ENCODE measurements at places on chromosomes 1 and 21. TPM values are rescaled to one million over a fixed set of nuclear protein-coding genes. Genes with fewer than 3 reads are reported as not detected.

CATSPERE gene
- 0.17 TPM for polyA plus RNA-seq

DNA sequence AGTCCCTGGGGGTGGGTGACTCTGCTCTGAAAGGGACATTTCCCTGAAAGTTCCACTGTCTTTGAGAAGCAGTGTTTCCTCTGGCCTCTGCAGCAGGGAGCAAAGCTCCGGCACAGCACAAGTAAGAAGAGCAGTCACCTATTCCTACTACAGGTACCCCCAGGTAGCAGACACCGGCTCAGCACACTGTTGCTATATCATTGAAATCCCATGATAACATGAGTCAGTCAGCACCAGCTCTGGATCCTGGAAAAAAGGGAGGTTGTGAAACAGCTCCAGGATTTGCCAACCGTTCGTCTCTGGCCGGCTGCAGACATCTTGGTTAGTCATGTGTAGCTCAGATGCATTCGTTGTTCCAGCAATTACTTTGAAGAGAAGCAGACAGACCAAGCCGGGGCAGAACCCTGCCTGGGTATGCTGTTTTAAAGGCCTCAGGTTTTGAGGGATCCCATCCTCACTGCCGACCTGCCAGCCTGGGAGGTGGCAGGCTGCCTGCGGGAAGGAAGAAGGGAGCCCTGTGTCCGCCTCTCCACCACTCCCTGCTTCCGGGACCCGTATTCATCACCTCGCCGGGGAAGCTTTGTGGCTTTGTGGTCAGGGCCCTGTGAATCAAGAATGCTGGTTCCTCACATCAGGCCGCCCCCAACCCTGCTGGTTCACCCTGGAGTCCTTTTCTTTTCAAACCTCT is 139.2 kb downstream of the CLIC6 start:
- H3K27ac ChIP-seq: peak overlapping the region; percentile 98
- peaks cover 61% of the 10 kb centered on the region for H3K4me1 ChIP-seq
- H3K36me3 ChIP-seq: peaks cover 46% of the 10 kb centered on the region
- peak overlapping the region; percentile 14 for H3K4me3 ChIP-seq
- DNase-seq: peak; percentile 94
- no peaks in the 10 kb centered on the region for H3K27me3 ChIP-seq

GRCh38 chr1:95832370-95832769 is 598.4 kb downstream of the RWDD3 start:
- no peaks in the 10 kb centered on the region for H3K27me3 ChIP-seq
- no peak overlapping the region for H3K27ac ChIP-seq
- DNase-seq: no peak
- H3K4me1 ChIP-seq: no peaks in the 10 kb centered on the region
- no peaks in the 10 kb centered on the region for H3K36me3 ChIP-seq

DNA sequence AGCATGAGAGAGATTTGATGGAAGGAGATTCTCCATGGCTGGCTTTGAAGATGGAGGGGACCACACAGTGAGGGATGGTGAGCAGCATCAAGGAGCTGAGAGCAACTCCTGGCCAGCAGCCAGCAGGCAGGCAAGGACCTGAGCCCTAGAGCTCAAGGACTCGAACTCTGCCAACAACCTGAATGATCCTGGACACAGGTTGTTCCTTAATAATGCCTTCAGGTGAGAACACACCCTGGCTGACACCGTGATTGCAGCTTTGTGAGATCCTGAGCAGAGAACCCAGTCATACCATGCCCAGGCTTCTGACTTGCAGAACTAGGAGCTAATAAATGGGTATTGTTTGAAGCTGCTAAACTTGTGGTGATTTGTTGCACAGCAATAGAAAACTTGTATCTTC is 183.1 kb downstream of the LMX1A start:
- no peaks in the 10 kb centered on the region for H3K27me3 ChIP-seq
- DNase-seq: no peak
- H3K36me3 ChIP-seq: no peaks in the 10 kb centered on the region
- H3K27ac ChIP-seq: no peak overlapping the region

- H3K27ac ChIP-seq: no peak overlapping the region
- H3K4me1 ChIP-seq: no peaks in the 10 kb centered on the region
- no peak overlapping the region for H3K4me3 ChIP-seq
- no peak for DNase-seq
- H3K36me3 ChIP-seq: no peaks in the 10 kb centered on the region
- no peaks in the 10 kb centered on the region for H3K27me3 ChIP-seq
Measured at GRCh38 chr21:35547946-35548774, 499.1 kb upstream of the RUNX1 start.

All from CD14-positive monocyte (primary cell).